ENCODE measurements at places on chromosomes 11 and 22. TPM values are rescaled to one million over a fixed set of nuclear protein-coding genes. Genes with fewer than 3 reads are reported as not detected.

Gene NCF4
- total RNA-seq = 120 TPM

Gene ST14
- total RNA-seq = 23.9 TPM

Gene ENTHD1
- total RNA-seq = not detected

Gene MRE11
- 40.1 TPM for total RNA-seq

Gene CCDC15
- 0.51 TPM for total RNA-seq

Measured in activated B cell treated with CpG ODN at 0.5 μM for 24 hours (primary cell).